Panc1 (cell line): ENCODE measurements at places on chromosomes 16 and 17.

- DNase-seq: no peak
Measured at GRCh38 chr17:48544349-48545021, 424 bp downstream of the HOXB2 start.

GRCh38 chr17:57288040-57288772 is 31.9 kb downstream of the MSI2 start:
- no peak for DNase-seq

- no peak for DNase-seq
Measured at GRCh38 chr17:77729587-77729986, 228.9 kb upstream of the TNRC6C start.

DNA sequence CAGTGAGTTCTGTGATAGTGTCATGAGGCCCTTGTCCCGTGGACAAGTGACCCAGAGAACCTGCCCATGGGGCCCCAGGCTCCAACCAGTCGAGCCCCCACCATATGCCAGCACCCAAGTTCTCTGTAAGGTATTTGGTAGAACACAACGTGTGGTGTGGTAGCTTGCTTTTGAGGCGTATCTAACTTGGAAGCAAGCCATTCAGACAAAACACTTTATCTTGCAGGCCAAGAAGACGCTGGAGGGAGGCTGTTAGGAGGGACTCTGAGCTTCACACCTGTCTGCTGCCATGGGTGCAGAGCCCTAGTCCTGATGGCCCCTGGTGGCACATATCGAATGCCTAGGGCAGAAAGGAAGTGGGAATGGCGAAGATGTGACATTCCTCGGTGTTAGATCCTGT is 1.6 kb downstream of the NDUFAF8 start:
- DNase-seq: no peak

- no peak for DNase-seq
Measured at GRCh38 chr16:10566613-10567012, 13.8 kb downstream of the EMP2 start.

GRCh38 chr17:10621397-10621796 is 35.7 kb downstream of the MYH3 start:
- no peak for DNase-seq

DNA sequence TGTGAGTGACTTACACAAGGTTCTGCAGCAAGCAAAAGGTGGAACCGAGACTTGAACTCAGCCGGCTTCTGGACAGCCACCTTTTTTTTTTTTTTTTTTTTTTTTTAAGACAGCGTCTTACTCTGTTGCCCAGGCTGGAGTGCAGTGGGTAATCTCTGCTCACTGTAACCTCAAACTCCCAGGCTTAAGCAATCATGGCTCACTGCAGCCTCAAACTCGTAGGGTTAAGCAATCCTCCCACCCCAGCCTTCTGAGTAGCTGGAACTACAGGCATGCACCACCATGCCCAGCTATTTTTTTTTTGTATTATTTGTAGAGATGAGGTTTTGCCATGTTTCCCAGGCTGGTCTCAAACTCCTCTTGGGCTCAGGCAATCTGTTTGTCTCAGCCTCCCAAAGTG is 55.2 kb upstream of the GOT2 start:
- no peak for DNase-seq
